GM06990 (cell line): ENCODE measurements at places on chromosomes 5 and 9.

DNA sequence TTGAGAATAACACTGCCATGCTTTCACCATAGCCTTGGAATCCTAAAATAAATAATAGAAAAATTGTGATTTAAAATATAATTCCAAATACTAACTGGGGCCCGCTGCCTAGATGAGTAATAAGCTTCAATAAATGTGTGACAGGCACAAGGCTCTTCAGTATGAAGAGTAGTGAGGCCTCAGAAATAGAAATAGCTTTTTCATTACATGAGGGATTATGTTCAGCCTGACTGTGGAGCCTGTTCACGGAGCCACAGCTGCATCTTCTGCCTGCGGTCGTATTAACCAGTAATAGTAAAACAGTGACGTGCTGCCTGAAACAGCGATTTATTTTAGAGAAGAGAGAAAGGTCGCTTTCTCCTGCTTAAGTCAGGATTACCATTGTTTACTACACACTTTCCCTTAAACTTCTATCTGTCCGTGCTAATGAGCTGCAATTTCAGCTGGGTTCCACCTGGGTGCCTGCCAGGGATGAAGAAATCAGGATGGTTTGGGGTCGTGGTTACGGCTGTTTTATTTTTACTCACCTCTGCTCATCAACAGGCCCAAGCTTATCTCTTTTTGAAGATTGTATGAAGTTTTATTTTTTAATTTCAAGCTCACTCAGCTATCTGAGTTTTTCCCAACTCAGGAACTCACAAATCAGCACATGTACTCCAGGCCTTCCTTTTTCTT, 284.9 kb upstream of the WWC1 start:
- no peak for DNase-seq

GRCh38 chr5:78806544-78806943, 158.0 kb upstream of the LHFPL2 start:
- DNase-seq = no peak

DNA sequence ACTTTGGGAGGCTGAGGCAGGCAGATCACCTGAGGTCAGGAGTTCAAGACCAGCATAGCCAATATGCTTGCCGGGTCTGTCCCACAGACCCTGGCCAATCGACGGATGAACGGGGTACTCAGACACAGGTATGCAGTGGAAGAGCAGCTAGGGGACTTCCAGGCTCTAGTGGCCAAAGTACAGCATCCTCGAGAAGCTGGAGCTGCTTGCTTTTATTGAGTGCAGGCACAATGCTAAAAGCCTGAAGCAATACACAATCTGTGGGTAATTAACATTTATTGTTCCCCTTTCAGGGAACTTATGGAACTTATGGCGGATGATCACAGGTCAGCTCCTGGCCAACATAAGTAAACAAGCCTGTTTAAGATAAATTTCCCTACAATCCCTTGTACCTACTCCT, 32.8 kb upstream of the SEMA4D start:
- no peak for DNase-seq

GRCh38 chr9:69018737-69019136, 4.8 kb upstream of the PRKACG start:
- DNase-seq = no peak

- no peak for DNase-seq
These were observed 78.9 kb downstream of the AP3B1 start for GRCh38 chr5:78215565-78215964.

GRCh38 chr5:96881511-96882115, 5.3 kb downstream of the ERAP2 start:
- DNase-seq = no peak

DNA sequence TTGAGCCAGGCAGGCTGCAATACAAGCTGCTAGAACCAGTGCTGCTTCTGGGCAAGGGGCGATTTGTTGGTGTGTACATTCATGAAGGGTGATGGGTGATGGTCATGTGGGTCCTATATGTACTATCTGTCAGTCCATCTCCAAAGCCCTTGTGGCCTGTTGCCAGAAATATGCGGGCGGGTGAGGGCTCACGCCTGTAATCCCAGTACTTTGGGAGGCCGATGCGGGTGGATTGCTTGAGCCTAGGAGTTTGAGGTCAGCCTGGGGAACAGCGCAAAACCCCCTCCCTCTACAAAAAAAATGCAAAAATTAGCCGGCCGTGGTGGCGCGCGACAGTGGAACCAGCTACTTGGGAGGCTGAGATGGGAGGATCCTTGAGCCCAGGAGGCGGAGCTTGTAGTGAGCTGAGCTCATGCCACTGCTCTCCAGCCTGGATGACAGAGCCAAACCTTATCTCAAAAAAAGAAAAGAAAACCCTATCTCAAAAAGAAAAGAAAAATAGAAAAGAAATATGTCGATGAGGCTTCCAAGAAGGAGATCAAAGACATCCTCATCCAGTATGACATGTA, 45.0 kb upstream of the KLF4 start:
- DNase-seq = no peak

DNA sequence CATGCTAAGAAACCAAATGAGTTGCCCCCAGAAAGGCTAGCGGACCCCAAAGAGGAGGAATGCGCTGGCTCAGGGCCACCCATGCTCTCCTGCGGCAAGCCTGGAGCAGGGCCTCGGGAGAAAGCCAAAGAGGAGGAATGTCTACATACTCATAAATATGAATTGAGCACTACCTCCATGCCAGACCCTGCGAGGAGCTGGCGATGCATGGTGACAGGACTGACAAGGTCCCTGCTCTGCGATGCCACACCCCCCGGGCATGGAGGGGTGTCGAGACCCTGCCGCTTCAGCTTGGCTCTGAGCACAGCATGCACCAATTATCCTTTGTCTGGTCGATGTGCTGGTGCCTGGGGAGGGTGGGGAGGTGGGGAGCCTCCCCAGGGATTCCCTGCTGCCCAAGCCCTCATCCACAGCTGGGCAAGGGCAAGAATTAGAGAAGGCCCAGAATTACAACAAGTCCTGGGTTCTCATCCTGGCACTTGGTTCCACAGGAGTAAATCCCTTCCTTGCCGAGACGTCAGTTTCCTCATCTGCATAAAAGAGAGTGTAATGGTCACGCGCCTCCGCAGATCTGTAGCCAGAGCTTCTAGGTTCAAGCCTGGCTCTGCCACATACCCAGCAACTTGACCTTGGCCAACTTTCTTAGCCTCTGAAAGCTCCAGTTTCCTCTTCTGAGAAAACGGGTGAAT, 74.4 kb downstream of the FAM114A2 start:
- no peak for DNase-seq

- DNase-seq = no peak
These were observed at the start of gene PLAC8L1 for GRCh38 chr5:146105477-146105876. TSS of gene PLAC8L1 (minus strand) at chr5:146105577. CDS start at chr5:146104311, 1,266 bp downstream.

GRCh38 chr5:40616781-40617180, 62.9 kb upstream of the PTGER4 start:
- DNase-seq = peak; percentile 18
